Kidney epithelial cell (primary cell): ENCODE measurements at places on chromosomes 16 and 17. TPM values are rescaled to one million over a fixed set of nuclear protein-coding genes. Genes with fewer than 3 reads are reported as not detected.

DNA sequence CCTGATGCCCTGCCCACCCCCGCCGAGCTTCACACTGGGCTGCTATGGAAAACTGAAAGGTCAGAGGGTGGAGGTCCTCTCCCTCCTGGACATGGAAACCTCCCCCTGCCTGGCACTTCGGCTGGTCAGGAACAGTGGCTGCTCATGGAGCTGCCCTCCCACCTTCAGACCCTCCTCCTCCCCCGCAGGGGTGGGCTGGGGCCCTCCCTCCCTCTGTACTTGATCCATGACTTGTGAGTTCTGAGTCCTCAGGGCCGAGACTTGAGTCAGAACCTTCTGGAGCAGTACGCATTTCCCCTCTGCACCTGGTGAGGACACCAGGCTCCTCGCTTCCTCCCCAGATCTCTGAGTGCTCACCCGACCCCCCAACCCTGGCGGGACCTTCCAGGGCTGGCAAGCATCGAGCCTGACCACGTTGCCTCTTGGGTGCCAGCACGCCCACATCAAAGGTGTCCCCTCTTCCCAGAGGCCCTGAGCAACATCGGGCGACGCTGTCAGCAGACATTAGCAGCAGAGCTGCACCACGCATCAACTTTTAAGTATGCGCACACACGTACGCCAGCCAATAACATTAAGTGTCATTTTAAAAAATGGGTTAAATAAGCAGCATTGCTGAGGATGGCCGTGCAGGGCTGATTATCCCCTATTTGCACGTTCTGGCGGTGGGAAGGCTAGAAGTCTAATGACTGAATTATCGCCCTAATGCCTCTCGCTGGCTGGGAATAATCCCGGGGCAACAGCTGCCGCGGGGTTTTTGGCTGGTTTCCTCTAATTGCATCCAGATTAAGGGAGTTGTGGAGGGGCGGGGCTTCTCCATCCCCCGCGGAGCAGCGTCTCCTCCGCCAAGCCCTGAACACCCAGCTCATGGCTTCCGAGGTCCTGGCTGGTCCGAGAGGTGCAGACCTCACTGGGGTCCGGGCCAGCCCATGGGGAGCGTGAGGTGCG lies 98.0 kb downstream of the TBC1D16 start:
- no peak for DNase-seq

DNA sequence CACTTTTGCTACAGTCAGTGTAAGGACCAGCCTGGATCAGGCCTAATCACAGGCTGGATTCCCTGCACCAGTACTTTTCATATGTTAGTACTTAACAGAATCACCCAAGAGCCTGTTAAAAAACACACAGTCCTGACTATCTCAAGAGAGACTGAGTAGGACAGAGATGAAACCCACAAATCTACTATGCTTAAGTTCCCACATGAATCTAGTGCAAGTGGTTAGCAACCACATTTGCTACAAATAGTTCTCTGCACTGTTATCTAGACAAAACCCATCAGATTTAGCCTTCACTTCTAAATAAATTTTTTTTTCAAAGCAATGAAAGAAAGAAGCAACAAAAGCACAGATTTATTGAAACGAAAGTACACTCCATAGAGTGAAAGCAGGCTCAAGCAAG lies 38.9 kb downstream of the SSH2 start:
- DNase-seq: no peak

Gene CACNG3
- total RNA-seq: not detected in 2 replicates

DNA sequence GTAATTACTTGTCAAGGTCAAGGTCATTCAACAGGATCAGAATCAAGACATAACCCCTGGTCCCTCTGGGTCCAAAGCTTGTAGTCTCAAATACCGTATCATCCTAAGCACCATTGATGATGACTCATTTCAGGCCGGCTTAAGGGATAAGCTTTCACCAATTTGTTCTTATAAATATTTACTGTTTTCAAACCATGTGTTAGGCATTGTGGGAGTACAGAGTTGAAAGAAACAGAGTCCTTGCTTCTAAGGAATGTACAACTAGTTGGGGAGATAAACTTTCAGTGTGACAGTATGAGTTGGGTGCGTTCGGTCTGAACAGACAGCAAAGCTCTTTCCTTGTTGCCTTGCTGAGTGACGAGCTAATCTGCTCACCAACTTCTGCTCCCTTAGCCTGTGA lies 183.5 kb upstream of the MAF start:
- no peak for DNase-seq

- no peak for DNase-seq
These were observed 32.2 kb downstream of the ABCA3 start for GRCh38 chr16:2308089-2308962.

DNA sequence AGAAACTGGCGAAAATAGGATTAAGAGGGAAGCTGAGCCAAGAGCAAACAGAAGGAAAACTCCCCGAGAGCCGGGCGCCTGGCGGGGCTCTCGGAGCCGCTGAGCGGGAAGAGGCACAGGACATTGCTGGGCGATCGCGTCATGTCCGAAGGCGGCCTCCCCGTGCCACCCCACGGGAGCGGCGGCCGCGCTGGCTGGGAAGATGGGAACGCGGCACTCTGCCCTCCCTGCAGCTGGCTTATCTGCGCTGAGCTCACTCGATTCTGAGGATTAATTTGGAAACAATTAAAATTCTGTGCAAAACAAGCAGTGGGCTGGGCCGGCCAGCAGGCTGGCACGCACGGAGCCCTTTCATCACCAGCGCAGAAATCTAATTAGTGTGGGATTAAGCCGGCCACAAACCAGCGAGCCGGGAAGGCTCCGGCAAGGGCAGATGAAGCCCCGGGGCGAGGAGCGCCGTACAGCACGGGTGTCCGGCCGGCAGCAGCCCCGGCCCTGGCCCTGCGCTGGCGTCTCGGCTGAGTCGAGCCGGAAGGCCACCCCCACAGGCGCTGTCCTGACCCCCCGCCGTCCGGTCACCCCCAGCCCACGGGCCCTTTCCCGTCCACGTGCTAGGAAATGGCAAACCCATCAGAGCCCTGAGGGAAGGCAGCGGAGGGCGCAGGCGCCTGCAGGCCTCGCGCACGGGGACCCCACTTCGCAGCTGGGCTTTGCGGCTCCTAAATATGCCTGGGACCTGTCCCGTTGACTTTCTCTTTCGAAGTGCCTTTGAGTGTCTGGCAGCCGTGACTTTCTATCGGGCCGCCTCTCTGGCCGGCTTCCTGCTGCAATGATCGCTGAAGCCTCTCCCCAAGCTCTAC lies 37.9 kb downstream of the SOX8 start:
- no peak for DNase-seq

- DNase-seq: no peak
These were observed 162.0 kb downstream of the CHD9 start for GRCh38 chr16:53216798-53217197.

Gene TBC1D3
- not detected in 2 replicates for total RNA-seq

DNA sequence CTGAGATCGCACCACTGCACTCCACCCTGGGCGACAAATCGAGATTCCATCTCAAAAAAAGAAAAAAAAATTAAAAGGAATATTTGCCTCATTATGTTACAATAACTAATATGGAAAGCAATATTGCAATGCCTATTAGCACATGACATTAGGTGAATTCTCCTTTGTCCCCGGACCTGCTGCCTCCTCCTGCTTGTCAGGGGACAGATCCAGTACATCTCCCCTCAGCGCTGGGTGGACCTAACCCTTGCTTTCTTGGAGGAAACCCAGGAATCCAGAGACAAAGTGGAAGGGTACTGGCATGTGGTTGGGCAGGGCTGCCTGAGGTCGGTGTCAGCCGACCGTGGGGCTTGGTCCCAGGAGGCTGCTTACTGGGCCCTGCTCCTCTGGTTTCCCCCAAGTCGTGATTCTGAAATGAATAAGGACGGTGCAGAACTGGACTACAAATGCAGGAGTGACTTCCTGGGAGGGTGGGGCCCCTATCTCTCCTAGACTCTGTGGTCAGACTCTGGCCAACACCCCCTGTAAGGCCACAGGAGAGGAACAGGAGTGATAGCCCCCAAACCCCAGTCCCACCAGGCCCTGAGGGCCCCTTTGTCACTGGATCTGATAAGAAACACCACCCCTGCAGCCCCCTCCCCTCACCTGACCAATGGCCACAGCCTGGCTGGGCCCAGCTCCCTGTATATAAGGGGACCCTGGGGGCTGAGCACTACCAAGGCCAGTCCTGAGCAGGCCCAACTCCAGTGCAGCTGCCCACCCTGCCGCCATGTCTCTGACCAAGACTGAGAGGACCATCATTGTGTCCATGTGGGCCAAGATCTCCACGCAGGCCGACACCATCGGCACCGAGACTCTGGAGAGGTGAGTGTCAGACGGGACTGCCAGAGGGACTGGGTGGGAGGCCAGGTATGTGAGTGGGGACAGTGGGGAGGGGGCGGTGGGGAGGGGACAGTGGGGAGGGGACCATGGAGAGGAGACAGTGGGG lies at the start of gene HBZ:
Gene HBZ, plus strand, starts transcription at position 504 of the 988 bp plus-strand sequence. Its CDS starts 266 bp downstream, at position 770.
- no peak for DNase-seq

Gene UTS2R
- total RNA-seq: not detected in 2 replicates
